Stimulated activated CD8-positive, alpha-beta memory T cell treated with anti-CD3 and anti-CD28 coated beads, Interleukin-12 subunit alpha, Interleukin-12 subunit beta, amount 100 ng/mL, for 4 hours (primary cell): ENCODE measurements at places on chromosomes 3 and 15.

GRCh38 chr3:135089451-135089850 is 294.4 kb downstream of the EPHB1 start:
- DNase-seq: no peak

DNA sequence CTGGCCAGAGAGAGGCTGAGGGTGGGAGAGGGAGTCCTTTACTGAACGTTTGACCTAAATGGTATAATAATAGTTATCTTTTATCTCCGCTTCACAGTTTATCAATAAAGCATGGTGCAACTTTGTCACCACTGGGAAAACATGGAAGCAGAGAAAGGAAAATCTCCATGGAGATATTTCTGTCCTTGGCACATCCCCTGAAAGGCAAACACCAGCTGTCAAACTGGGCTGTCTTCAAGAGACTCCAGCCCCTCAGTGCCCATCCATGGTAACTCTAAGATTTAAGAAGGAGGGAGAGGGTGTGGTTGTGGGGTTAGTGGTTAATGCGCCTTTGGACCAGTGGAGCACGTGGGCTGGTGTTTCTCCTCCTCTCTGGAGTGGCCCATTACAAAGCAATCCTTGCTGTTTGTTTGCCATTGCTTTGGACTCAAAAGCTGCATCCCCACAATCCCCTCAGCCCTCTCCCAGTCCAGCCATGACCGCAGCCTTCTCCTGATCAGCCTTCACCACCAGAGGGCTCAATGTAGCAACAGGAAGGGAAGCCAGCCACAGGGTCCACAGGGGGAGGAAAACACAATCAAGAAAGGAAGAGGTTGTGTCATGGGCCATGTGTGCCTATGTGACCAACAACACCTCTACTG is 38.2 kb upstream of the FAM174B start:
- no peak for DNase-seq

DNA sequence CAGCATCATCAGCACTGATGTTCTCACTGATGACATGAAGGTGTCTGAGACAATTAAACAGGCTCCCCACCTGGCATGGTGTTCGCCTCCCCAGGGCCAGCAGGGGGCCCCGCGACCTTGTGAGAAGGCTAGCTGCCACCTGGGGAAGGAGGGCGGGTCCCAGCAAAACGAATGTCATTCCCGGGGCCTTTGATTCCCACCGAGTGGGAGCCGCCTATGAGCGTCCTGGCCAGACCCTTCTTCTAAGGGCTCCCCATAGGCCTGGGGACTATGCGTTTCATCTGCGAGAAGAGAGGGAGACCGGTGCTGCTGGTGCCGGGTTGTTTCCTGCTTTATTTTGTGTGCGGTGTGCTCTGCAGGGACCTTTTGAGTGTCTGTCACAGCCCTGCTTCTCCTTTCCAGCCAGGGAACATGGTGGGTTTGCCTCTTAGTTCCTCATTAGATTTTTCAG is 20.5 kb upstream of the MINDY4B start:
- DNase-seq: peak; percentile 4

DNA sequence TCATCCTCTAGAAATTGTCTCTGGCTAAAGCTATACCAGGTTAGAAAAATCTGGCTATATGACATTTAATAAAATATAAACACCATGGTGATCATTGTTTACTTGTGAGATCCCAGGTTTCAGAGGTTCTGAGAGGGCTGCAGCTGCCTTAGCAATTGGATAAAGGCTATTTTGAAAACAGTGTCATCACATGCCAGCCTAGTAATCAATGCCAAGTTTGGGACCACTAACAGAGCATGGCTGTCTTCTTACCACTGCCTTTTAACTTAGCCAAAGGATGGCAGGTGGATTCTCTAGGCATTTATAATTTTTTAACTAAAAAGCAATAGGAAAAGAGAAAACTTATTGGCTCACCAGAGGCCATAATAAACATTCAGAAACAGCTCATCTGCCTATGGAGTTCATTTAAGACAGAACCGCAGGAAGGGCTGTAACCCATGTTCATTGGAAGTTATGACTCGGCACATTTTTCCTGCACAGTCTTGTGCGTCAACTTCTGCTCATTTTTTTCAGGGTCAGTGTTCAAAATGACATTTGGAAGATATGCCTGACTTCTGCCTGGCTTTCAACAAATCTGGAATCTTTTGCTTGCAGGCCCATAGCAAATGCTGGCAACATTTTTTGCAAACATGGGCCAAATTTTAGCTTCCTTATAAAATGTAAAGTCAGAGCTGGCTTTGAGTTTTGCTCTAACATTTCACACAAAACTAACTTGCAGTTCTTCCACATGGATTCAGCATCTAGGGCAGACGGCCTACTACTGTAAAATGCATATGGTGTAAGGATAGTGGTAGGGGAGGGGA is 476.0 kb upstream of the TBL1XR1 start:
- no peak for DNase-seq

DNA sequence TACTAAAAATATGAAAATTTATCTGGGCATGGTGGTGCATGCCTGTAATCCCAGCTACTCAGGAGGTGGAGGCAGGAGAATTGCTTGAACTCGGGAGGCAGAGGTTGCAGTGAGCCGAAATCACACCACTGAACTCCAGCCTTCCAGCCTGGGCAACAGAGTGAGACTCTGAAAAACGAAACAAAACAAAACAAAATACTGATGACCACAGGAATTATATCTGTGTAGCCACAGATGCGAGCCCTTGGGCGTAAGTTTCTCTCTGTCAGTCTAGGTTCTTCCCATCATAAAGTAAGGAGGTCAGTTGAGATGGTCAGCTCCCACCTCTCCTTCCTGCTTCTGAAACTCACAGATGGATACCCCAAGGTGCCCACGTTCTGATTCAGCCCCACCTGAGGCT is 37.7 kb upstream of the CFAP161 start:
- no peak for DNase-seq

DNA sequence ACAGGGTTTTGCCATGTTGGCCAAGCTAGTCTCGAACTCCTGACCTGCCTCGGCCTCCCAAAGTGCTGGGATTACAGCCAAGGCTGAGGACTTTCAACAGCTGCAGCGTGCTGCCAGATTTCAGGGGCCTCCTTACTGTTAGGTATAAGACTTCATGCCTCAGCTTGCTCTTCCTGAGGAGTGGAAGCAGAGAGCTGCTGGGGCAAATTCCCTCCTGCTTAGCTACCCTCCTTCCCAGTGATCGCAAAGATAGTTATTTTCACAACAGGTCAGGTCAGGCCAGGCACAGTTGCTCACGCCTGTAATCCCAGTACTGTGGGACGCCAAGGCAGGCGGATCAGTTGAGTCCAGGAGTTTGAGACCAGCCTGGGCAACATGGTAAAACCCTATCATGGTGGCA is 2.6 kb upstream of the CPNE9 start:
- DNase-seq: no peak

GRCh38 chr15:74050127-74050526 is 32.2 kb downstream of the GOLGA6A start:
- DNase-seq: no peak

GRCh38 chr3:30644615-30645014 is 38.2 kb downstream of the TGFBR2 start:
- peak; percentile 33 for DNase-seq

- DNase-seq: no peak
Measured at GRCh38 chr15:96720656-96721055, 390.2 kb downstream of the NR2F2 start.

DNA sequence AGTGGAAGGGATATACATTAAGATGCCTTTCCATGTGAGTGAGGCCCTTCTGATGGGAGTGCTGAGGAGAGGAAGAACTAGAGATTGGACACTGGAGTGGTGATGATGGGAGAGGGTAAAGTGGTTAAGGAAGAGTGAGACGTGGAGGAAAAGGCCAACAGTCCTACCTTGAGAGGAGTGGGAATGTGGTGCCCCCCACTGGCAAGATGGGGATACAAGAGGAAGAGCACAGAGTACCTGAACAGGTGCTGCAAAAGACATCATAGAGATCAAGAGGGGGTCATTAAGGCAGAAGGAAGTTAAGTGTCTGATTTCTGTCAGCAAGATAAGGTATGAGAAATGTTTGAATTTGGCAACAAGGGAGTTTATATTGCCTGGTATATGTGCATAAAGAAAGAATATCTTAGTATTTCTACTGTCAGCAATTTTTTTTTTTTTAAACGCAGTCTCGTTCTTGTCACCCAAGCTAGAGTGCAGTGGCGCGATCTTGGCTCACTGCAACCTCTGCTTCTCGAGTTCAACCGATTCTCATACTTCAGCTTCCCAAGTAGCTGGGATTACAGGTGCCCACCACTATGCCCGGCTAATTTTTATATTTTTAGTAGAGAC is 34.0 kb downstream of the ARIH2 start:
- peak; percentile 11 for DNase-seq

GRCh38 chr15:90231028-90232017 is 2.4 kb downstream of the CIB1 start:
- peak; percentile 56 for DNase-seq

DNA sequence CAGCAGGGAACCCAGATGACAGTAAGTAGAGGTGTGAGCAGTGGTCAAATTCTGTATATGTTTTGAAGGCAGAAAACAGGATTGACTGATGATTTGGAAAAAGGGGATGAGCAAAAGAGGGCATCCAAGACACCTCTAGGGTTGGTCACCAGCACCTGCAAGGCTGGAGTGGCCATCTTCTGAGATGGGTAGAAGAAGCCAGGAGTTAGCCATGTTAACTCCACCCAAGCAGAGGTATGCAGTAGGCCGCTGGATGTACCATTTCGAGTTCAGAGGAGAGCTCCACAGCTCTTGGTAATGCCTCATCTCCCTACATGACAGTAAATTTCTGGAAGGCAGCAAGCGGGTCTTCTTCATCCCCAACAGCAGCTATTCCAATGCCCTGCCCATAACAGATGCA is 7.0 kb downstream of the RFTN1 start:
- DNase-seq: no peak

DNA sequence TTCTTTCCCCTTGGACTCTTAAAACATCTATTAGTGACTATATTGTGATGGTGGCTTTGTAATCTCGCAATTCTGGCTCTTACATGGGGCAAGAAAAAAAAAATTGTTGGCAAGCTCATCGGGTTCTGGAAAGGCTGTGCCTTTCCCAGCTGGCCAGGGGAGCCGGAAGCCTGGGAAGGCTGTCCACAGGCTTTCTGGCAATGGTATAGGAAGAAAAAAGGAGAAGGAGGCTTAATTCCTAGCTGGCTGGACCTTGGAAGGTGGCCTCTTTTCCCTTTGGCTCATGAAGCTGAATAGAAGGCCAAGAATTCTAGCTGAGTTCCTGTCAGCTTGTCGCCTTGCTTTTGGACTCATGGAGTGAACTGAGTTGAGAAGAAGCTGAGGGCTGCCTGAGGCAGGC is 243.5 kb upstream of the SEMA6D start:
- DNase-seq: no peak

DNA sequence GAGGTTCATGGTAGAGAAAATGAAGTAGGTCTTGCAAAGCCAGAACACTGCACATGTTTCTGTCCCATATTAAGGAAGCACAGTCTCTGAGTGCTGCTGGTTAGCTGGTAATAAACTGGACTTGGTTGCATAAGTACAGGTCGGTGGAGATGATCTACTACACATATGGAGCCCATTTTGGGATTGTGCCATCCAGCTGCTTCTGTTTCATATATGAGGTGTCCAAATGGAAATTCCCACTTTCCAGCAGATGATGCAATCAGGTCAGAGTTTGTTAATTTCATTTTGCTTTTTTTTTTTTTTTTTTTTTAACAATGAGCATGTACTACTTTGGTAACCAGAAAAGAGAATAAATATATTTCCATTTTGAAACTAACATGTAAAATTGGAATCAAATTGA is 122.6 kb downstream of the SATB1 start:
- DNase-seq: no peak

GRCh38 chr3:62631488-62631887 is 243.7 kb downstream of the CADPS start:
- no peak for DNase-seq

DNA sequence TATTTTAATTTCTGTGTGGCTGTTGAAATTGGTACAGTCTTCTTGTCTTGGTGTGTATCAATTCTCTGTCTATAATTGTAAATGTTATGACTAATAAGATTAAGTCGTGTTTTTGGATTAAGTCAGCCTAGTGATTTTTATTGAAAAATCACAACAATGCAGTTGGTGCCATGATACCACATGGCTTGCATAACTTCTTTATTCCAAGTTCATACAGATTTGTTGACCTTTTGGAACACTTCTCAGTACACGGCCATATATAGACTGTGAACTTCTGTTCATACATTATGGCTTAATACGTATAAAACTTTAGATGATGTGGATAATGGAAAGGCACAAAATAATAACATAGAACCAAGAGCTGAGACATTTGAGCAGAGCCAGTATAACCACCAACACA is 121.2 kb upstream of the NAALADL2 start:
- DNase-seq: no peak

- no peak for DNase-seq
Measured at GRCh38 chr15:80607287-80607980, 87.7 kb upstream of the ABHD17C start.

DNA sequence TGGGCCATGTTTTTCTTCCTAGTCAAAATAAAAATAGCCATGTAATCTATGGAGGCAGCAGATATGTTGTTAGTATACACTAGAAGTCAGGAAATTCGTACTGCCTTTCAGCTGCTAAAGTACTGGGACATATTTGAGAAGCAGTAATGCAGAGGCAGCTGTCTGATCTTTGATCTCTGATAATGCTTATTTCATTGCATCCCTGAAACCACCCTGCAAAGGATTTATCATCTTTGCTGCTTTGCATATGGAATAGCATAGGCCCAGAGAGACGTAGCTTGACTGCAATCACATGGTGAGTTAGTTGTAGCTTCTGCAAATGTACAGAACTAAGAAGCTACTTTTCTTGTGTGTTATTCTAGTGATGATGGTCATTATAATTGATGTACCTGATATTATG is 52.4 kb downstream of the RBM6 start:
- DNase-seq: no peak

GRCh38 chr3:15521573-15521965 is at the start of gene COLQ:
Gene COLQ, minus strand, starts transcription at chr3:15521706. Its CDS starts 81 bp downstream, at chr3:15521625.
- DNase-seq: no peak

- no peak for DNase-seq
Measured at GRCh38 chr3:17969985-17970568, 227.6 kb upstream of the TBC1D5 start.

- no peak for DNase-seq
Measured at GRCh38 chr3:178823591-178824246, 247.9 kb downstream of the ZMAT3 start.

DNA sequence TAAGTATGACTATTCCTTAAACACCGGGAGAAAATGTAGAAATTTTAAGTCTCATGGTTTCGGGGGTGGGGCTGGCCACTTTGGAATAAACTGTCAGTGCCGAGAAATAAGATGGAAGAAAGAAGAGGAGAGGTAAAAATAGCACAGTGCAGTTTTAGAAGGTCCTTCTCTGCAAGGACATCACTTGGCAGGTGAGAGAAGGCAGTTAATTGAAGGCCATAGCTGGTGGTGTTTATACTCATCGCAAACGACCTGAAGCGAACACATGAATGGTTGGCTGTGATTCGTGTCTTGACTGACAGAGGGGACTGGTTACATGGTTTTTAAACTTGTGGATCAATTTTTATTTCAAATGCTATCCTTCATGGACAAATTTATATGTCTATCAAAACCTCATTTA is 54.9 kb upstream of the SENP5 start:
- DNase-seq: no peak

GRCh38 chr3:377158-377561 is 180.6 kb downstream of the CHL1 start:
- no peak for DNase-seq
